ENCODE measurements at places on chromosomes 4 and X.
A peak's percentile ranks its signal among the peaks of the same experiment; 100 is the strongest.

DNA sequence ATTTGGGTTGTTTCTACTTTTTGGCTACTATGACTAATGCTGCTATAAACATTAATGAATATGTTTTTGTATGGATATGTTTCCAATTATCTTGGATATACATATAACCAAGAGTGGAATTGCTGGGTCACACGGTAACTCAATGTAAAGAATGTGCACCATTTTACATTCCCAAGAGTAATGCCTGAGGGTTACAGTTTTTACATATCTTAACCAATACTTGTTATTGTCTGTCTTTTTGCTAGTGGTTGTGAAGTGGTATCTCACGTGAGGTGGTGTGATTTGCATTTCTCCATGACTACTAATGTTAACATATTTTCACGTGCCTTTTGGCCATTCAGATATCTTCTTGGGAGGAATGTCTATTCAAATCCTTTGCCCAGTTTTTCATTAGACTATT is 200.3 kb upstream of the MAB21L2 start:
- no peak for DNase-seq

- DNase-seq, result no peak
Observed at GRCh38 chr4:155944516-155944915, 9.2 kb downstream of the CTSO start.

GRCh38 chr4:15400981-15401671 is 26.7 kb upstream of the C1QTNF7 start:
- DNase-seq, result peak; percentile 89

DNA sequence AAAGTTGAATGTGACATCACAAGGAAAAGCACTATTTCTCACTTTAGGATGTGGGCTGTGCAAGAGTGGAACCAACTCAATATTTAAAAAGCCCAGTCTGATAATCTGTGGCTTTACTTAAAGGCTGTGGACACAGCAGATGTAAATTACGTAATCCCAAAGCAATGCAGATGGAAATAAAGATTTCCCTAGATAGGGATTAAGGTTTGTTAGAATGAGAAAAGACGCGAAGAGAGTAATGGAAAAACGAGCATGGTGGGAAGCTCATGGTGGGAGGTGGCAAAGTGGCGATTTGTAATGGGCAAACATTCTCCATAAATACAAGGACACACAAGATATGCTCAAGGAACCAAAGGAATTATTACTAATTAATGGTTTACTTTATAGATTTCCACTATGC is 985.5 kb downstream of the FSTL5 start:
- no peak for DNase-seq

DNA sequence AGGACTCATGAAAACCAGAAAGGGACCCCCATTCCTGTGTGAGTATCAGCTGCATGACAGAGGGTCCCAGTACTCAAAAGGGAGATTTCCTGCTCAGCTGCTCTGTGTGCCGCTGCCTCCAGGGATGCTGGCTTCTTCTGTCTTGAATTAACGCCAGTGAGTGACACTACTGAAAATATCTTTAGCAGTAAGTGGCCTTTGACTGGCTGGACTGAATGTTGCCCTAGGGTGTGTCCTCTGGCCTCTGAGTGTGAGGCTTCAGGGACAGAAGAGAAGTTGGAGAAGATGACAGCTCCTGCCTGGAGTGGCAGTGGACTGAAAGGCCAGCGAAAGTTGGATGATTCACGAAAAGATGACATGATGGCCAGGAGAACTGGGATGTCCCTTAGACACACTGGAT is 95.4 kb downstream of the LIMCH1 start:
- no peak for DNase-seq

DNA sequence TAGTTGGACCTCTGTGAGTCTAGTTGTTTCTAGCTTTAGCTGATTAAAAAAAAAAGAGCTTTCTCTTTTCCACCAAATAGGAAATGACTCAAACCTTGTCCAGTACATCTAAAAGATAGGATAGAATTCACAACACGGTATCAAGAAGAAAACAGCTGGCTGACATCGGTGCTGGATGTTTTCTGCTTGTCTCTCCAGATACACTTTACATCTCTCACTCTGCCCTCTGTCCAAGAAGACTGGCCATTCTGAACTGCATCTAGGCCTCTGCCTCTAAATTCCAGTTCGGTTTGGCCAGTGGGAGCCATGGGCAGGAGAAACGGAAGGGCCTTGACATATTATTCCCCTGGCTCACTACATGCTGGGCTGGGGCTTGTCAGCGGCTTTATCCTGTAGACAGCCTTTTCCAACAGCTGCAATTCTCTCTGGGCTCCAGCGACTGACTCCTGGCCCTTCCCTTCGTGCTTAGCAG is 57.3 kb upstream of the SHISA3 start:
- DNase-seq, result peak; percentile 79

DNA sequence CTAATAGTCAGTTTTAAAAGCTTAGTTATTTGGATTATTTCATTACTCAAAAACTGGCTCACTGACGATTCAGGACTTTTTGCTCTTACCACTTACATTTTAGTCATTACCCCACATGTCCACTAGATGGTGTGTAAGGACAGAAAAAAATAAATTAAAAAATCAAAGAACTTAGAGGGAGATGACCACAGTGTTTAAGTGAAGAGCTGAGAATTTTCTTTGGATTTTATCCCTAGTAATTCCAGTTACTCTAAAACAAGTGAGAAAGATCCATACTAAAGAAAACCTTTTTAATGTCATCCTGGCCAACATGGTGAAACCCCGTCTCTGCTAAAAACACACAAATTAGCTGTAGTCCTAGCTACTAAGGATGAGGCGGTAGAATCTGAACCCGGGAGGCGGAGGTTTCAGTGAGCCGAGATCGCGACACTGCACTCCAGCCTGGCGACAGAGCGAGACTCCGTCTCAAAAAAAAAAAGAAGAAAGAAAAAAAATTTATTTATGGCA is 26.4 kb upstream of the TMPRSS11B start:
- no peak for DNase-seq

DNA sequence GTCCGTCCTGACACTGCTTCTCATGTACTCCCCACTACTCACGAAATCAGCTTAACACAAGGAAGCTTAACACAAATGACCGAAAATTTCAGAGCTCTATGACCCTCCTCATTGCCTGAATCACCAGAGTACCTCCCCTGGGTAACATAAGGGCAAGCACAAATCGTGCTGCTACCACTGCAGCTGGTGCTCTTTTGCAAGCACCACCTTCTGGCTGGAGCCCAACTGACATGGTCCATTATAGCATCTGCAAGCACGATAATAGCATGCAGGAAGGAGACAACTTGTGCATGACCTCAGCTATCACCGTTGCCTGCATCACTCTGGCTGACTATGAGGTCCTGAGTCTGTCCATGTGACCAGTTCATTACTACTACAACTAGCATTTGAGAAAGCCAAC is 308.0 kb downstream of the TEX13C start:
- DNase-seq, result no peak

DNA sequence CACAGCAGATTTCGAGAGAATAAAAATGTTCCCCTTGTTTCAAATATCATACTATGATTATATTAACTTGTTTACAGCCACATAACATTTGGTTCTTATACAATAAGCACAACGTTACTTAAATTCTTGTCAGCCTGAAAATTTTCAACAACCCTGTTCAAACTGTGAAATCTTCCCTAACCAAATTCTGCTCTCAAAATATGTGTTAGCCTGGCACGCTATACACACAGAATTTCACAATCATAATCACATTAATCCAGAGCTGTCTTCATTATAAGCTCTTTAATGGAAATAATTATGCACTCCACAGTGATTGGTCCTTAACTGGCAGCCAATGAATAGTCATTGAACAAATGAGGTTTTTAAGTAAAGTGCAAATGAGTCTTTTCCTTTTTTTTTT is 7.3 kb upstream of the PRSS12 start:
- DNase-seq, result no peak

DNA sequence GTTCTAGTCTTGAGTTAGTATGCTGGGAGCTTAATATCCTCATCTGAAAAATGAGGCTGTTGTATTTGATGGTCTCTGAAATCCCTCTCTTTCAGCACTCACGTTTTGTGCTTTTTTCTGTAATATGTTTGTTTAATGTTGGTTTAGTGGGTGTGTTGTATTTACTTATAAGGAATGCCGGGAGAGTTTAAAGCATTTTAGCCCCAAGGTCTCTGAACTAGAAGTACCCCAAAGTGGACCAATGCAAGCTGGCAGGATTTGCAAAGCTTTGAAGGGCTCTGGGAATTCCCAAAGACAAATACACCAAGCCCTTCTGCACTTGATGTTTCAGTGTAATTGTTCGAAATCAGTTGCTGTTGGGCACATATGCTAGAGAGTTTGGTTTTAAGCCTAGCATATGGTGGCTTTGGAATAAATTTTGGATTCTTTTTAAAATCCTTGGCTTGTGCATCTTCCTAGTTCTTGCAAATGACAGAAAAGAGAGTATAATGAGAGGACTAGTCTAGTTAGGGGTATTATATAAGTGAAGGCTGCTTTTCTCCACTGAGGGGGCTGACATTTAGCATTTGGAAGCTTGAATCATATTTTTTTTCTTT is 371.4 kb upstream of the BOD1L1 start:
- DNase-seq, result no peak

GRCh38 chr4:54708339-54709279 is 50.9 kb downstream of the KIT start:
- no peak for DNase-seq

DNA sequence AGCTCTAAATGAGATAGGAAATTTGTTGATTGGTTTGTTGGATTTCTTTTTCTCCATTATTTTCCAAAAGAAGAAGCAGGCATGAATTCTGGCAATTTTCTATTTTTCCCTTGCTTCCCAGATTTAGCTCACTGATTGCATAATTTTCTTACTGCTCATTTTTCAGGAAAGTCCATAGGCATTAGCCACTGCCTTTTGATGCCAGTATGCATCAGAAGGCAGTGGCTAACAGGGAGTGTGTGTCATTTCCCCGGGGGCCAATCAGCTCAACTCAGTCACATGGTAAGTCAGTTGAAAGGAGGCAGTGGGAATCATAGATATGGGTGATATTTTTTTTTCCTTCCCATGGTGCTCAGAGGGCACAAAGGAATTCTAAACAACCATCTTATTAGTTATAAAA is 156.7 kb downstream of the TRIML1 start:
- no peak for DNase-seq

GRCh38 chr4:187017147-187017546 is 293.5 kb upstream of the FAT1 start:
- no peak for DNase-seq

DNA sequence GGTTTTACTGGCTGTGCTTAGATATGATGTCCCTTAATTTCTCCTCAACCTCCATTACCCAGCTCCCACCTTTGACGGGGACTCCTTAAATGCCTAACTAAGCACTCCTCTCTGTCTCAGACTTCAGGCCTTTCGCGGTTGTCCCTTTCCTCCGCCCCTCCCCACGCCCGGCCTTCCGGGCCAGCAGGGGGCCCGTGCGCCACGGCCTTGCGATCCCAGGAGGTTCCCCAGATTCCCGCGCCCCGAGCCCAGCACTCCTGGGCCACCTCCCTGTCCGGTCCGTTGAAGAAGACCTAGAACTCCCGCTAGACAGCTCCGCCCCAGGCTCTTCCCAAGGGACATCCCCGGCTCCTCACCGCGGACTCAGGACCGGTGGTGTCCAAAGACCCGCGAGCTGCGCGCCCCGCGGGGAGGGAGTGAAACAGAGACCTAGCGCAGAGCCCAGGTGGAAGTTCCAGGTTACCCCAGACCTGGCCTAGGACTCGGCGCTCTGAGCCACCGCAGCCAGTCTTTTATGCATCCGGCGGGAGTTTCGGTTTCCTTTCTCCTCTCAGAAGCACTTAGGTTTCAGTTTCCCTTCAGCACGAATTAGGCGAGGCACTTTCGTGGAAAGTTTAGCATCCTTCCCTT is at the start of gene DDX60:
Gene DDX60, minus strand, starts transcription at position 487 of the 630 bp plus-strand sequence. CDS start 7,493 bp downstream, outside the sequence.
- DNase-seq, result peak; percentile 84

DNA sequence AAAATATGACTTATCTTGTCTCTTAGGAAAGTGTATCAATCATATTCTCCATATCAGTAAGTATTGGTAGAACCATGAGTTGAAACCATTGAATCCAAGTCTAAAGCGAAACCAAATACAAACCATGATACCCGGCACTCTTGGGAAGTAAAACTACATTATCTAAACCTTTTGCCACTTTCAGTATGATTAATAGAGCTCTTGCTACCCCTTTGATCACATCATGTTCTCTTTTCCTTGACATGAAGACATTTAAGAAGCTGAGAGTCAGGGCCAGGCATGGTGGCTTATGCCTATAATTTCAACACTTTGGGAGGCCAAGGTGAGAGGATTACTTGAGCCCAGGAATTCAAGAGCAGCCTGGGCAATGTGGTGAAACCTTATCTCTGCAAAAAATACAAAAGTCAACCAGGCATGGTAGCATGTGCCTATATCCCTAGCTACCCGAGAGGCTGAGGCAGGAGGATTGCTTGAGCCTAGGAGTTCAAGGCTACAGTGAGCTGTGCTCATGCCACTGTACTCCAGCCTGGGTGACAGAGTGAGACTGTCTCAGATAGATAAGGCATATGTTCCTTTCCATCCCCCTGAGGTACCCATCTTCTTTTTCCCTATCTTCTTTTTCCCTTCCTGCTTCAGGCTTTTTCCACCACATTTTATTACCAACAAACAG is 45.4 kb downstream of the CEP135 start:
- DNase-seq, result no peak

DNA sequence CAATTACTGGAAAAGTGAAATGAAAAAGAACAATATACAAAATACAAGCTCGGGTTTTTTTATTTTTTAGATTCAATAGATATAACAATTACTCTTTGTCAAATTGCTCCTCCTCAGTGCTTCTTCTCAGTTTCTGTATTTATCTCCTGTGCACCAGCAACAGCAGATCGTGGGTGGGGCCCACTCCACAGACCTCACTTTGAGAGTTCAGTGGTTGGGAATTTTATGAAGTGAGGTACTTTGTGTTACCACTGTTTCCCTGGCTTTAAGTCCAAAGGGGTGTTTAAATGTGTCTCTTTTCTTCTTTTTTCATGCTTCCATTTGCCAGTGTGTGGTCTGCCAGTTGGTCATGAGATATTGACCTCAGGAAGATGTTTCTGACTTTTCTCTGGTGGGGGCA is 54.4 kb downstream of the KIT start:
- DNase-seq, result no peak

- DNase-seq, result no peak
Observed at GRCh38 chr4:16106956-16107355, 23.1 kb upstream of the PROM1 start.

DNA sequence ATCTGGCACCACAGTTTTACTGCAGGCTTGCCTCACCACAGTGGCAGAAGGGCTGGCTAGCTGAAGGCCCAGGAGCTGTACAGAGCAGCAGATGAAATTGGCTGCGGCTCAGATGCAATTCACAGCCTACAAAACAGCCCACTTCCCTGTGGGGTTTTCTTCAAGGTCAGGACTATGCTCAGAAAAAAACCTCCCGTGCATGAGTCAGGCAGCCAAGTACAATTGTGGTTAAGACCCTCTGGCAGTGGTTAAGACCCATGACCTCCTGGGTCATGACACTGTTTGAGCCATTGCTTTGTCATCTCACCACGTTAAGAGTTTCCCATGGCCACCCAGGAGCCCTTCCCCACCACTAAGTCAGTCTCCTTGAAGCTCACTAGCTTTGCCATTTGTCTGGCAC is 276.3 kb downstream of the HNRNPD start:
- DNase-seq, result no peak

GRCh38 chr4:80610199-80610598 is 274.7 kb downstream of the CFAP299 start:
- DNase-seq, result no peak
